Posterior cingulate gyrus (tissue), 11 donors: ENCODE measurements at places on chromosomes 7 and 10.
A peak's percentile ranks its signal among the peaks of the same experiment; 100 is the strongest.

GRCh38 chr7:149772241-149772955 lies 990 bp downstream of the ZNF467 start:
- peak; percentile 78 for DNase-seq

DNA sequence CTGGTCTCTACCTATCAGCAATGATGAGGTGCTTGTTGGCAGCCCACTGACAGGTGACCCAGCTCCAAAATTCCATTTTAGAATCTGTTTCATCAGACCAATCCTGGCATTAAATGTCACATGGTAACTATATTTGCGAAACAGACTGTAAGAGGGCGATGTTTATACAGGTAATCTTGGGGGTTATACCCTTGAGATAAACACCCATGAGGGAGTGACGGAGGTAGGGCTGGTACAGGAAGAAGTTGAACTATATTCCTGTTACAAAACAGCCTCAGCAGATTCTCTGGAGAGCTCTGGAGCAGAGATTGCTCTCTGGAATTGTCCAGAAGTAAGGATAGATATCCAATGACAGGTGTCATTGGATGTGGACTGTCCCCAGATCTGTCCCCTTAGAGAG lies 444.8 kb upstream of the DPP6 start:
- no peak for DNase-seq

GRCh38 chr10:128001363-128001745 lies 94.5 kb downstream of the PTPRE start:
- DNase-seq, result no peak

- DNase-seq, result no peak
These were observed 67.8 kb downstream of the GSAP start for GRCh38 chr7:77348371-77348813.

GRCh38 chr10:9709849-9710248 lies 1307.8 kb upstream of the CELF2 start:
- no peak for DNase-seq

- DNase-seq, result no peak
These were observed 35.1 kb upstream of the ING3 start for GRCh38 chr7:120915314-120916105.

GRCh38 chr10:553233-553632 lies 136.2 kb downstream of the DIP2C start:
- DNase-seq, result no peak

GRCh38 chr7:25820432-25821040 lies 331.5 kb upstream of the NFE2L3 start:
- DNase-seq, result no peak

DNA sequence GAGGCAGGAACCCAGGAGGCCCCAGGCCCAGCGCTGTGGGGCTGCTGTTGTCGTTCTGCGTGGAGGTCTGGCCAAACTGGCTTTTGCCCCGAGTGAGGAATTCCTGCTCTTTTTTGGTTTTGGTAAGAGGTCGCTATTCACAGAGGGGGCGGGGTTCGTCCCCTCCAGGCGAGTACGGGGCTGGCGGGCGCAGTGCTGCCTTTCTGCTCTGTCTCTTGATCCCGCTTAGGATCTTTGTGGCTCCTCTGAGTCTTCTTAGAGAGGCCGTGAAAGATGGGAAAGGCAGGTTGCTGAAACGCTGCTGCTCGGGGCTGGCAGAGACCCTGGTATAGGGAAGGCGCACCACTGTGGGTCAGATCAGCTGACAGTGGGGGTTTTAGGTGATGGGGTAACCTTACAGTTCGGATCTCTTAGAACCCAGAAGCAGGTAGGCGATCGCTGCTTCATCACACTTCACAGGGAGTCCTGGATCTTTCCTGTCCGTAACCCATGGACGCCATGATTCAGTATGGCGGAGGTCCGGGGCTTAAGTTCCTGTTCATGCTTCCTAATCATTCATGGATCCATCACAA lies 136.7 kb downstream of the KIF20B start:
- DNase-seq, result no peak

DNA sequence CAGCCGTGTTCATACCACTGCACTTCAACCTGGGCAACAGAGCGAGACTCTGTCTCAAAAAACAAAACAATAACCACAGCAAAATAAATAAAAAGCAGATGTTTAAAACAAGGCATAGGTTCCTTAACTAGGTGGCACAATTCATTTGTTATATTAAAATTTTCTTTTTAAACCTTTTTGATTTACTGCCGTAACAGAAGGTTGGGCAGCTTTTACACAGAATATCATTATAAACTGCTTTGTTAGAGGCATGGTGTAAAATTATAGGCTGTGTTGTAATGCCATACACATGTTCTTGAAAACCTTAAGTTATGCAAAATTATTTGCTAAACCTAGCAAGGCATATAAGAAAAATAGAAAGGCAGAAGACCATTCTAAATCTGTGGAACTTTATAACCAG lies 84.4 kb downstream of the MKLN1 start:
- no peak for DNase-seq

DNA sequence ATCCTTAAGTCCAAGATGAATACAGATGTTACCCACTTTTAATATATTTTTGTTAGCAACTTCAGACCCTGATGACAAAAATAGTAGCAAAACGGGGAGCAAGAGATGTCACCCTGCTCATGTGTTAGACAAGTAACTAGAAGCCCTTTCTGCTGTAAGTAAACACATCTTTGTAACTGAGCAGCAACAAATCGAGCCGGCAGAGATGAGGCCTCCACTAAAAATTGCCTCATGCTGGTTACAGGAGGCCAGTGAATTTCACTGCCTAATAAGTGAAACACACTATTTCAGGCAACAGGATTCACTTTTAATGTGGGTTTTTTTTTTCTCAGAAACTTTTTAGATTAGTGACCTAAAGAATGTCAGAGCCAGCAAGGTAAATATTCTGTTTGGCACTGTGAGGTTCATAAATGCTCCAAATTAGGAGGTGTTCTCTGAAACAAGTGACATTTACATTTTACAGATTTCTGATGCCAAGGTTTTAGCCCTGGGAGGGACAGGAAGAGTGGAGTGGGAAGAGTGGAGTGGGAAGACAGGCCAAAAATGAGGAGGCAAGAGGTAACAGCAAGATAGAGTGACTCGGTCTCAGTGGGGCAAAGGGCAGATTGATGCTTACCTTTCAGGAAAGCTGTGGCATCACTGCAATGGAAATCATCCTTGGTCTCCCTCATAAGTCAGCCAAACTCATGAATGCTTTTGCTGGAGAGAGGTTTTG lies 53.6 kb upstream of the LRRC17 start:
- DNase-seq, result no peak

- no peak for DNase-seq
These were observed 84.0 kb upstream of the SMNDC1 start for GRCh38 chr10:110388687-110389052.

DNA sequence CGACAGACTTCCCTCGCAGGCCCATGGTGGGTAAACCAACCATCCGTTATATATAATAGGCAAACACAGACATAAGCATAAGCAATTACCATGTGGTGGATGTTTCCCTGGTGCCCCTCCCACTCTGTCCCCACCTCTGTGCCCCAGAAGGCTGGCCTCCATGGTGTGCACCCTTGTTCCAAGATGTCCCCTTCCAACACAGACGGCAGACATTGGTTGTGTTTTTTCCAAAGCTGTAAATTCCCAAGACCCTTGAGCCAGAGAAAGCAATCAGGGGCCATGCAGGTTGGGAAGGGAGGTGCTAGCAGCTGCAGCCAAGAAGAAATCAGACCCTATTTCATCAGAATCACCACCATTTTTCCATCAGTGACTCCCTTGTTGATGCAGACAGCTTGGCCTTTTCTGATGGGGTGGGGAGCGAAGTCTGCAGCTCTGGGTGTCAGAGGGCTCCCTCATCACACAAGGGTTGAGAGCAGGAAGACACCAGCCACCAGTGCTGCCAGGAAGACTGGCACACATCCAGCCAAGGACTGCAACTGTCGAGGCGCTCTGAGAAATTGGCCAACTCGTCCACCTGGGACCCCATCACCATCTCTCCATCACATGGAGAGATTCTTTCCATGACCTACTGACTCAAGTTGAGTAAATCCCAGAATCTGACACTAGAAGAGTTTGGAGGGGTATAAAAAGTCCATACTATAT lies 86.8 kb upstream of the CHST15 start:
- no peak for DNase-seq

GRCh38 chr7:100789055-100789454 lies 38.3 kb downstream of the EPHB4 start:
- no peak for DNase-seq

- DNase-seq, result no peak
These were observed 79.9 kb downstream of the ELFN1 start for GRCh38 chr7:1749864-1750466.

GRCh38 chr7:50210706-50211115 lies 93.8 kb upstream of the IKZF1 start:
- DNase-seq, result no peak

GRCh38 chr7:19177269-19177668 lies 32.0 kb upstream of the FERD3L start:
- no peak for DNase-seq

- no peak for DNase-seq
These were observed 32.5 kb downstream of the RGS10 start for GRCh38 chr10:119509909-119510451.

DNA sequence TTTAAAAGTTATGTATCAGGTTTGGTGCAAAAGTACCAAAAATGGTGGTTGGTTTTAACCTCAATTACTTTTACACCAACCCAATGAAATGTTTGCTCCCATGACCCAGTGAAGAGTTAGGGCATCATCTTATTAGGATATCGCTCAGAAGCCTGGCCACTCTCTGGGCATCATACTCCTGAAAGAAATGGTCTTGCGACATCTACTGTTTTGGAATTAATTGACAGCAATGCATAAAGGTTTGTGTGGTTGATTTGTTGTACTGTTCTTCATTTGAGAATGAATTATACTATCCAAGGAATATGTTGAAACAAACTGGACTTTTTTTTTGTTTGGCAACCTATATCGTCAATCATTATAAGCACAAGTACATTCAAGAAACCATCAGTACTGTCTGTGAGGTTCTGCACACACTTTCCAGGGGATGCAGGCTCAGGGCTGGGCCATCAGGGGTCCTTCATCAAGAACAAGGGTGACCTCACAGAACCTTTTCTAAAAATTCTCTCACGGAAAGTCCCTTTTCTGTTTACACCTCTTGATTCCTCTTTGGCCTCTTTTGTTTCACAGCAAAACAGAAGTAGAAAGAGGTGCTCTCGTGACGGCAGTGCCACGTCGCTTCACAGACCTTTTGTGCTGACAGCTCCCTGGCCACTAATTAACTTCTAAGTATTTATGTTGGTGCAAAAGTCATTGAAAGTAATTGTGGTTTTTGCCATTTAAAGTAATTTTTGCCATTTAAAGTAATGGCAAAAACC lies 117.2 kb upstream of the KLF6 start:
- no peak for DNase-seq

DNA sequence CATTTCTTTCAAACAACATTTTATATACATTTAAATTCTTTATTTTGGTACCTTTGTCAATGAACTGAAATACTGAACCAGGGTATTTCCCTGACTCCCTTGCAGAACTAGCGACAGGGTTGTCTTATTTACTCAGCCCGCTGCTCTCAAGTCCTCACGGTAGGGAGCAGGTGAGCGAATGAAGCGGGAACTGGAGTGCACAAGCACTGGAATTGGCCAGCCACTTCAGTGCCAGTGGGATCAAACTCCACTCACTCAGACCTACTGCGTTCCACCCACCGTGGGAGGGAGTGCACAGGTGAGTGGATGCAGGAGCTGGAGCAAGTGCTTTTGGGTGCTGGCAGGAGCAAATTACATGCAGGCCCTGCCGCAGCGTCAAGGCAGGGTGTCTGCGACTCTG lies 28.1 kb upstream of the NEUROD6 start:
- DNase-seq, result no peak

DNA sequence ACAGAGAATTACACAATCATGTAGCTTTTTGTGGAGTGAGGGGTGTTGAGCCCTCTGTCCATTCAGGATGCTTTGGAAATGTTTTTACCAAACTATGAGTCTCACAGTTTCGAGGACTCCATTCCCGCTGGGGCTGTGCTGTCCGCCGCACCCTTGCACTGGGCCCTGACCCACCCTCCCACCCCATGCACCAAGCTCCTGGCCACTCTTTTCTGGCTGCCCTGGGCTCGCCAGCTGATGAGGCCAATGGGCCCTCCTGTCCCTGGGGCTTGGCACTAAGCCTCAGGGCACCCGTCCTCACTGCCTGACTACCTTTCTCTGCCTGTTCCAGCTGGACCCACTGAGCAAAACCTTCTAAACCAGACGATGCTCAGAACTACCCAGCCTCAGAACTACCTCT lies 332.1 kb downstream of the PTPRN2 start:
- no peak for DNase-seq

GRCh38 chr10:4127518-4128315 lies 342.7 kb upstream of the KLF6 start:
- no peak for DNase-seq

GRCh38 chr10:108560488-108560887 lies 1362.8 kb downstream of the XPNPEP1 start:
- DNase-seq, result no peak

DNA sequence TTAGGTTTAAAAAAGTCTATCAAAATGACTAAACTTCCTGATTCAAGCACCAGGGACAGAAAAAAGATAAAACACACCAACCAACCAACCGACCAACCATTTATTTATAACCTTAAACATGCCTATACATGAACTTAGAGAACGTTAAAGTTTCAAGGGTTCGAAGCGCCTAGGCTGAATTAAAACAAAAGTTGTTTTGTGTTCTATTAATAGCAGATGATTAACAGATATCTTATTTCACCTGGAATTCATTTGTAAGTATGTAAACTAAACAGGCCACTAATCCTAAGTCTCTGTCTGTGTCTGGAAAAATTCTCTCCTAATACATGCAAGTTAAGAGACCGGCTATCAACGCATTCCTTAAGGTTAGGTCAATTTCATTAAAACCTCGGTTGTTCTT lies 1.4 kb downstream of the BAIAP2L1 start:
- no peak for DNase-seq

DNA sequence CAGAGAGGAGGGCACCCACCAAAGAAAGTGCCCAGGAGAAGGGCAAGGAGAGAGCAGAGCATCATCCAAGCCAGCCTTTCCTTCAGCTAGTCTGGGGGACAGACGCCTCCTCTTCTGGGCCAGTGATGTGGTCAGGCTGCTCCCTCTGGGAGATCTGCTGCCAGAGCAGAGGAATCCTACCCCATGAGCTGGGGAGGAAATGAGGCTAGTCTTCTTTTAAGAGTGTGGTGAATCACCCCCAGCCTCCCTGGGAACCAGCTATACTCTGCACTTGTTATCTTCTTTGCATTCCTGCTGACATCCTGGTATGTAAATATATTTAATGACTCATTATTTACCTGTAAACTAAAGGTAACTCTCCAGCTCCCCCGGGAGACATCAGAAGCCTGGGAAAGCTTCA lies 41.6 kb upstream of the EPHB6 start:
- DNase-seq, result no peak
